ENCODE measurements at places on chromosomes 6 and 20.
A peak's percentile ranks its signal among the peaks of the same experiment; 100 is the strongest.

GRCh38 chr6:72761761-72762160 lies 139.9 kb downstream of the KCNQ5 start:
- DNase-seq = peak; percentile 10

- no peak for DNase-seq
Measured at GRCh38 chr20:14820771-14821170, 483.4 kb upstream of the FLRT3 start.

- DNase-seq = no peak
Measured at GRCh38 chr20:32153156-32153665, 43.7 kb downstream of the TM9SF4 start.

- no peak for DNase-seq
Measured at GRCh38 chr6:1580109-1580508, 29.6 kb upstream of the FOXC1 start.

DNA sequence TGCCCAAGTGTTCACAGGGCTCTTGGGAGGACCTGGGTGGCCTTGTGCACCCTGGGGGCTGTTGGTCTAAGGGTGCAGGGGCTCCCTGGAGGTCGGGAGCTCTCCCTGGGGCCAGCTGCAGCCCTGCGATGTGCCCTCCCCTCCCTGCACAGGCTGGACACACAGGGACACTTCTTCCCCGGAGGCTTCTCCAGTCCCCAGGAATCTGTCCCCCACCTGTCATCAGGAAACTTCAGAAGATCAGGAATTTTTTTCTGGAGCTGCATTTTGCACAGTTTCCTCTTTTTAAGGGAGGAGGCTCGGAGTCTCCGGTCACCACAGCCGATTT lies 66.9 kb upstream of the BHLHE23 start:
- DNase-seq = no peak

DNA sequence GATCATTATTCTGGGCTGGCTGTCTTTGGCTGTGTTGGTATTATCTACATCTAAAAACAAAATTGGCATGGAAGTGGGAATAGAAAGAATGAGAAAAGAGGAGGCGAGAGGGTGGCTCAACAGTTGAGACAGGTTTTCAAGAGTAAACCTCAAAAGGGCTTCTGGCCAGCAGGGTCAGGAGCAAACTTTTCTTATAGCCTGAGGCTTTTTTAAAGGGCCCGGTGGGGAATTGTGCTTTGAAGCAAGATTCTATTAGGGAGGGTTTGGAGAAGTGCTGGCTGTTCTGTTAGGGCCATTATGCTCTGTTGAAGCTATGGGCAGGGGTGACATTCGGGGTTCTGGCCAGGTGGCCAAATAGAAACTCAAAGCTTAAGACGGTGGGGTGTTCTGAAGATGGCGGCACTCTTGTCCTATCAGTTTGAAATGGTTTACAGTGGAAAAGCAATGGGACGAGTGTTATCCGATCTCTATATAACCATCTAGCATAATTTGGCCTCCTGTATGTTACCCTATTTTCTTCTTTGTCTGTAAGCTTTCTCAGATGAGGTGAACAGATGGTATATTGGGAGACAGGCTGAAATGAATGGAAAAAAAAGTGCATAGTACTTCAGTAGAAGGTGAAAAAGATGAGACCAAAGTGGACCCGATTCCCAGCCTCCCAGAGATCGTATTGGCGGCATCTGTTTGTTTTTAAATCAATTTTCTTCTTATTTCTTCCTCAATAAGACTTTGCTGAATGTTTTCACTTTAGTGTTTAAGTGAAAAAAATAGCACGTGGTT lies 132.1 kb upstream of the CNR1 start:
- DNase-seq = no peak

DNA sequence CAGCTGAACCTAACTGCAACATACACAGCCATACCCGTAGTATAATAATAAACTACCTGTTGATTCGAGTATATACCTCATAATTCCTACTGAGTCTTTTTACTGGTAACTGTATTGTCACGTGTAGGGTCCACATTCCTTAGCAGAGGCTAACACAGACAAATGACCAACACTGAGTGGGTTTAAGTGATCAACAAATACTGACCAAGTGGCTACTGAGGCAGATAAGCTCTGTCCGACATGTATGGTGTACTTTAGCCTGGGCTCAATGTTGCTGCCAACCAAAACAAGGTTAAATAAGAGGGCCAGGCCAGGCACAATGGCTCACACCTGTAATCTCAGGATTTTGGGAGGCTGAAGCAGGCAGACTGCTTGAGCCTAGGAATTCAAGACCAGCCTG lies 12.7 kb downstream of the ELOVL5 start:
- DNase-seq = no peak

- no peak for DNase-seq
Measured at GRCh38 chr6:109331081-109331480, 51.2 kb downstream of the CD164 start.

DNA sequence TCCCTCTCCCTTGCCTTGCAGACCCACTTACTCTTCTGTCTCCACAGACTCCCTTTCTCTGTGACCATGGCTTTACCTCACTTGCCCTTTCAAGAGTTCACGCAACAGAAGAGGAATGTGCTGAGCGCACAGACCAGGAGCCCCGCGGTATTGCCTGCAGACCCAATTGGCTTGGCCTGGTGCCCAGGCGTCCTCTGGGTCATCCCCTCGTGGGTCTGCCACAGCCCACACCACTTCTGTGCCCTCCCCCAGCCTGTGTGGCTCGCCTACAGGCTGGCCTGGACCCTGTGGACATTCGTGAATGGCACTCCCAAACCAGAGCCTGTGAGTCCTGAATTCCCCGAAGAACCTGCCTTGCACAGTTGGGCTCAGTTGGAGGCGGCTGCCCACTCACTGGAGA lies 15.3 kb upstream of the NINL start:
- DNase-seq = peak; percentile 11

- DNase-seq = no peak
Measured at GRCh38 chr20:37980876-37981275, 52.4 kb downstream of the TTI1 start.

DNA sequence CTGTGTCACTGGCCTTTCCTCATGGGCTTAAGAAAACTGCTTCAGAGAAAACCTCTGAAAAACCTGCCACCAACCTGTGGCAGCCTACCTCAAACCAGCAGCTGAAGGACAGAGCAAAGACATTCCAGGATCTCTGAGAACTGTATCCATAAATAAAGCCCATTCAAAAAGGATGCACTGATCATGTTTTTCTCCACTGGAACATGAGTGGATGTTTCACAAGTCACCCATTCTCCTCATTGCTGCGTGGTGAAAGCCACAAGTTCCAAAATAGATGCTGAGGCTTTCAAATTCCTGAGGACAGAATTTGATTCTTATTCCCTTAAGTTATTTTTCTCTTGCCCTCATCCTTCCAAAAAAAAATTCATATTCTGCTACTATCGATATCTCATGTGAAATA lies 280.6 kb downstream of the KHDC1L start:
- no peak for DNase-seq

DNA sequence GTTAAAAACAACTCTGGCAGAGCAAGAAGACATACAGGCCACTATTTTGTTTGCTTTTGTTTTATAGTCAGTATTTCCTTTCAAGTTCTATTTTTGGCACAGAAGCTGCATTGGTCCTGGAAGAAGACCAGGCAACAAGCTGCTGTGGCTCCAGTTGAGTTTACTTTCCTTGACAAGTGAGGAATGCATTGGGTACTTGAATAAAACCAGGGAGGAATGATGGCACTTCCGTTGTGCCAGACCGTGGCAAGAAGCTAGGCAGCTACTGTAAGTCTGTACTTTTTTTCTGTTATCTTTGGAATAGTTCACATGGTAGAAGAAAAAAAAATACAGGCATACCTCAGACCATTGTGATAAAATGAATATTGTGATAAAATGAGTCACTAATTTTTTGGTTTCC lies 66.3 kb downstream of the NCOA3 start:
- DNase-seq = peak; percentile 85

DNA sequence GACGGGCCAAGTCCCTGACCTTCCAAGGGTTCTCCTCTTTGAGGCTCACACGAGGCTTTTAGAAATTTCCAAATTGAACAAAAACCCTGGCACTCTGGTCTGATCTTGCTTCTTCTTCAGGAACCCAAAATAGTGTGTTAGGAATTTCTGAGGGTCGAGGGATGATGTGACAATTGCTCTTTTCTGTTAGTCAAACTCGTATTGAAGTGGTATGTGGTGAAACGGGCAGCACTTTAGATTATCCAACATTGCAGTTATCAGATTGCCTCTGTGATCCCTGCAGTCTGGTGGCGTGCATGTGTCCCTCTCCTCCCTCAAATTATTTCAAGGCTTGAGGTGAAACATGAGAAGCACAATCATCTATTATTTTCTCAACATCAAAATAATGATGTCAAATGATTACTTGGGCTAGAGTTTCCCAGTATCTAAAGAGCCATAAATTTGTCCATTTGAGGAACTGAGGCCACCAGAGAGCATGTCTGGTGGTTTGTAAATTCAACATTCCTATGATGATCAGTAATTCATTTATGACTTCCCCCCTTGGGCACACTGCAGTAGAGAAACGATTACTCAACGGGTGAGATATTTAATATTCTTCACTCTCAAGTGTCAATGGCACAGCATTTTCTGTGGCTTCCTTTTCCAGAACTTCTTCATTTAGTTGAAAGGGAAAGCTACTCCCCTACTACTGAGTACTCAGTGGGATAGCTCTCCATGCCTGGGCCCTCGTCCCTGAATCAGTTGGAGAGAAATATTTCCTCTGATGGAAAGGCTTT lies 308.6 kb upstream of the MAP3K7 start:
- DNase-seq = peak; percentile 48

DNA sequence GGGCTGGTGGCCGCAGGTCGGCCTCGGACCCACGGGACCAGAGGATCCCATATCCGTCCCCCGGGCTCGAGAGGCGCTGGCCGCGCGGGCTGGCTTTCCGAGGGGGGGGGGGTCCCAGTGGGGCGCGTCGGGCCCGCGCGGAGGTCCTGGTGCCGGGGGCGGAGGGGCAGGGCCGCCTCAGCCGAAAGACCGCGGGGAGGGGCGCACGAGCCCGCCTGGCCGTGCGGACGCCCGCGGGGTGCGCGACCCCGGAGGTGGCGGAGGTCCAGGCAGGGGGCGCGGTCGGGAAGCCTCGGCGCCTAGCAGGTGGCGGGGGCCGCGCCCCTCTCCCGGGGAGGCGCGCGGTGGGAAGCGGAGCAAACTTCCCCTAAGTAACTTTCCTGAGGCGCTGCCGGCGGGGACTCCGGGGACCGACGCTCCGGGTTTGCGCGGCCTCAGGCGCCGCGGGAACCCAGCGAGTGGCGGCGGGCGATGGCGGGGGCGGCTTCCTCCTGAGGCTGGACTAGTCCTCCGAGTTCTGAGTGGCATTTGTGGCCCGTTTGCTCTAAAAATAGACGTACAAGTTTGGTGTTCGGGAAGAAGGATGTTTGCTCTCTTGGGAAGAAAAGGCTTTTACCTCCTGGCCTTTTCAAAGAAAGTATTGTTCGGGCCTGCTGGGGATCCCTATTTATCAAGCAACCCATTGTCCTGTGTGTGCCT lies 26.5 kb upstream of the BTBD3 start:
- peak; percentile 69 for DNase-seq

GRCh38 chr6:111874025-111874415 lies 768 bp upstream of the FYN start:
- peak; percentile 45 for DNase-seq

DNA sequence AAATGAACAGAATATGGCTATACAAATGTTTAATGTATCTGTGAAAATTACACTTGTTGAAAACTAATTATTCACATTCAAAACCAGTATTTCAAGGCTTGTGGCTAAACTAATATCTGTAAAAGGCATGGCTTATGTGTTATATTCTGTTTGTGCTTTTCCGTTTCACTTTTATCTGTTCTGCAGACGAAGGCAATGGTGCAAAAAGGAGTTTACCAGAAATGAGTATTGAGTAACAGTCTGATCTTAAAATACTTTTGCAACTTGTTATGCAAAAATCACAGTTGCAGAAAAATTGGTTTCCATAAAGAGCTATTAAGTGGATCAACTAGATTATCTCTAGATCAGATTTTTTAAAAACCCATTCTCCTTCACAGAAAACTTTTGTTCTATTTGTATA lies 9.4 kb upstream of the STX11 start:
- DNase-seq = no peak

- DNase-seq = no peak
Measured at GRCh38 chr20:19251958-19252357, 39.5 kb downstream of the SLC24A3 start.

DNA sequence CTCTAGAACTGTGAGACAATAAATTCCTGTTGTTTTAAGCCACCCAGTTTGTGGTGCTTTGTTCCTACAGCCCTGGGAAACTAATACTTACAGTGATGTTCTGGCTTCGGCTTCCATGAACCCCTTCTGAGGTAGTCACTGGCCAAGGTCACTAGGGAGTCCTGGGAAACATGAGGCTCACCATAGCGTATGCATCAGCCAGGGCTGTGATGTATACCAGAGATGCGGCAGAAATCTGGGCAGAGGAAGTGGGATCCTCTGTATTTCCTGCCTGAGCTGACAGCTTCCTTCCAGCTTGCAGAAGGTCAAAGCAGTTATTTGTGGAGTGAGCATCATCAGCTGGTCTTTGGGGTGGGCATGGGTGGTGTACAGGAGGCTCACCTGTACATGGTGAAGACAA lies 27.9 kb downstream of the KAT14 start:
- DNase-seq = no peak

GRCh38 chr6:4134841-4135664 lies at the start of gene ECI2:
TSS of gene ECI2 (minus strand) at chr6:4135575. CDS start at chr6:4135560, 15 bp downstream.
- no peak for DNase-seq

DNA sequence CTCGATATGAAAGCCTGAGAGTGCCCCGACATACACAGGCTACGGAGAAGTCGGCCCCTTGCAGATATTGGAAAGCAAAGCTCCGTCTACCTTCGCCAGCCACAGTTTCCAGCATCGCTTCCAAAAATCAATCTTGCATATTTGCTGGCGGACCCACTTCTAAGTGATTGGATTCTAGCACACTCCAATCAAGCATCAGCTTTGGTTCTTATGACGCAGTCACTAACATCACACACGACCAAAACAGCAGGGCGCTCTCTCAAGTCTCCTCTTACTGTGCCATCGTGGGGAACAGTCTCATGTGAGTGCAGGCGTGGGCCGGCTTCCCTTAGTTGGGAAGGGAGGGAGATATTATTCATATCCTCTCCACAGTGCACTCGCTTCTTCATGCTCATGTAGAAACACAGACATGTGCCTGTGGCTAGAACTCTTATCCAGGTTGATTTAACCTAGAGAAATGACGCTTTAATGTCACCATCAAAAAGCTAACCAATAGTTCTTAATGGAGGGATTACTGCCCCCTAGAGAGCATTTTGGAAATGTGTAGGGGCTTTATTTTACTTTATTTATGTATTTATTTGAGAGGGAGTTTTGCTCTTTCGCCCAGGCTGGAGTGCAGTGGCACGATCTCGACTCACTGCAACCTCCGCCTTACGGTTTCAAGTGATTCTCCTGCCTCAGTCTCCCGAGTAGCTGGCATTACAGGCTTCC lies 229.8 kb downstream of the SOD2 start:
- DNase-seq = peak; percentile 20

DNA sequence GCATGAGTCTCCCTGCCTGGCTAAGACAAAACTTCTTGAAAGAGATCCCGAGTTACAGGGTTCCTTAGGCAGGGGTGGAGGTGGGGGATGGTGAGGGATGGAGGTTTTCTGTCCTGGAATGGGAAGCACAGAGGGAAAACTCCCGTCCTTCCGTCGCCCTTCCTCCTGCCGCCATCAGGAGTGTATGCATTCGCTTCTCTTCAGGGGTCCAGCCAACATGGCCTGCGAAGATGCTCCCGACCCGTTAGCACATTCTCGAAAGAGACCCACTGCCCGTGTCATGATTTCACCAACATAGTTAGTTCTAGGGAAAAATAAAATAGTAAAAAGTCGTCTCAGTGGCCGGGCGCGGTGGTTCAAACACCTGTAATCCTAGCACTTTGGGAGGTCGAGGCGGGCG lies 37.1 kb downstream of the KIF25 start:
- DNase-seq = no peak

- DNase-seq = no peak
Measured at GRCh38 chr6:107355659-107356058, 103.7 kb downstream of the PDSS2 start.

GRCh38 chr20:36102809-36103596 lies 51.5 kb upstream of the EPB41L1 start:
- peak; percentile 16 for DNase-seq

All from Daoy (cell line).